Central memory CD4-positive, alpha-beta T cell (primary cell): ENCODE measurements at places on chromosomes 4 and X.

DNA sequence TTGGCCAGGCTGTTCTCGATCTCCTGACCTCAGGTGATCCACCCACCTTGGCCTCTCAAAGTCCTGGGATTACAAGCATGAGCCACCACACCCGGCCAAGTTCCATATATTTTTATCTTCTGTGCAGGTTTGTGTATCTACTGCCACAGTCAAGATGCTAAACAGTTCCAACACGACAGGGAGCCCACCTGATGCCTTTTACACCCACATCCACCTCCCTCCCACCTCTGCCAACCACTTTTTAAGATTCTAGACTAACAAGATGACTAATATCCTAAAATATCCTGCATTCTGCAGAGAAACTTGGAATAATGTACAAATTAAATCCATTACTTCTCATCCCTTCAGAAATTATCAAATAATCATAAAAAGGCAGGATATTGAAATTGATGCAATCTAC is 19.3 kb upstream of the RPL34 start:
- no peak for DNase-seq

- peak; percentile 70 for DNase-seq
These were observed 280.3 kb downstream of the INPP4B start for GRCh38 chr4:142565771-142566170.

DNA sequence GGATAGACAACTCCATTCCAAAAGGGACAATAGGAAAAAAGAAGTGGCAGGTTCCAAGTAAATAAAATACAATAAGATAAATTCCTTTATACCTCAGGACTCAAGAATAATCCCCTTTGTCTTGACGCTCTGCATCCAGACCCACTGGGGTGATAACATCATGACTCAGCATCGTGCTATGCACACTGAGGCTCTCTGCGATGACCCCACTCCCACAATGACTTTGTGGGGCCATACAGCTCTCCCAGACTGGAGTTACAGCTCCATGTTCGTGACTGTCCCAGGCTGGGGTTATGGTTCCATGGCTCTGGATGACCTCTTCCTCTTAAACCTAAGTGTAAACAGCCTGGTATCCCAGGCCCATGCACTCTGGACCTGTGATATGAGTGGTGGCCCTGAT is 254.5 kb upstream of the ADGRL3 start:
- DNase-seq, result no peak

- DNase-seq, result no peak
These were observed 9.3 kb upstream of the GATB start for GRCh38 chr4:151770154-151770553.

DNA sequence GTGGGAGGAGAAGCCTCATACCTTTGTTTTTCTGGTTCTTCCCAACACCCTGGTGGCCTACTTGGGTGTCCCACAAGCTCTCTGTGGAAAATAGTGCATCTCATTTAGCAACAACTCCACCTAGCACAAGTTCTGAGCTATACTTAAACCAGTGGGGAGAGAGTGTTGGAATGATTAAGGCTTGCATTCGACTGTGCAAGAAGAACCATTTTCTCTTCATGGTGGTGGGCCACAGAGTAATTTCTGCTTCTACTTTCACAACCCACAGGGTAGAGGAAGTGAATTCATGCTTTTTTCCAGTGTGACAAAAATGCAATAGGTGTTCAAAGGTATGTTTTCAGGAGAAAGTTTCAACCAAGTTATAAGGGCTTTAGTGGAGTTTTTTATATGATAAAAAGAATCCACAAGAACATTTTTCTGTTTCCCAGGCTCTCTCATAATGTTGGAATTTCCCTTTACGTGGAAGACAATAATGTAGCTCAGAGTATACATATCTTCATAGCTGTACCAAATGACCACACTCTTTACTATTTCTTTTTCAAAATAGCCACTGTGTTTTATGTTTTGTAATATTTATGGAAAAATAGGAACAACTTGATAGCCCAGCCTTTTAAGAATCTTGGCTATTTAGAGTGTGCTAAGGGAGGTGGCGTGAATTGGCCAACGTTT is 80.3 kb upstream of the HHIP start:
- DNase-seq, result no peak

- DNase-seq, result no peak
These were observed 115.6 kb downstream of the FHIP1A start for GRCh38 chr4:151524610-151525009.

DNA sequence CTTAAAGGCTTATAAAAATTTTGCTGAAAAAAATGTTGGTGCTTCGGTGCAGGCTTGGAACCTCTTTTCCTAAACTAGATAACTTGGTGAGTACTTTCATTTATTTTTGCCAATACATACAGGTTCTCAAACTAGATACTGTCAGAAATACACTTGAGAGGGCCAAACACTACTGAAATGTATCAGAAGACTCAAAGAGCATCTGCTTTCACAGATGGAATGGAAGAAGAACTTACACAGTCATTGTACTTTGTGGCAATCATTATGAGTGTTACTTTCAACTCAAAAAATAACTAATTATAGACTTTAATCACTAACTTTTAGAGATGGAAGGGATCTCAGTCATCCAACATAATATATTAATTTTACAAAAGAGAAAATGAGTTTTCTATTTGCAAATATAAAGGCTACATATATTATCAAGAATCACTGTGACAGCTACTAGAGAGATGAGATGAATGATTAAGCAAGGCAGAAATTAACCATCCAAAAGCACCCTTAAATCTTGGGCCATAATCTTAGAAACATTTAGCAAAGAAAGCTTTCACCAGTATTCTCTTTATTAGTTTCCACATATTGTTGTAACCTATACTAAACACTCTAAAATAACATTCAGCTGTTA is 1.0 kb downstream of the ENAM start:
- no peak for DNase-seq

DNA sequence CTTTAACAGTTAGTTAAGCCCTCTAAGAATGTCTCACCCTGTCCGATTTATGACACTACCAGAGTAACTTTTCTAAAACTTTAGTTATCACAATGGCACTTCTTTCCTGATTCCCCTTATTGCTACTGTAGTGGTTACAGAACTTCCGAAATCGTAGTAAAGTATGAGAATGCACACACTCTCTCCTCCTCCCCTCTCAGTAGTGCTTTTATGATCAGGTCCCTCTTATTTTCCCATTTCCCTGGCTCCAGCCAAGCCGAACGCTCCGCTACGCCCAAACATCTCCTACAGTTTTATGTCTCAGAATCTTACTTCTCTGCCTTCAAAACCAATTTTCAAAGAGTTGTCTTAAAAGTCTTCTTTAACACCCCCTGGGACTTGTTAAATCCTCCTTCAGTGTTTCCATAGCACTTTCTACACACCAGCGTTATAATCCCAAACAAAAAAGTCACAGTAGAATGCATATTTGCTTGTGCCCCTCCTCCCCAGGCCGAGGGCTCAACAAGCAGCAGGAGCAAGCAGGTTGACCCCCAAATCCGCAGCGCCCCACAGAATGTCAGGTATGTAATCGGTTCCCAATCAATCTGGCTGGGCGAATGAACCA is 671 bp downstream of the HPF1 start:
- DNase-seq, result no peak

DNA sequence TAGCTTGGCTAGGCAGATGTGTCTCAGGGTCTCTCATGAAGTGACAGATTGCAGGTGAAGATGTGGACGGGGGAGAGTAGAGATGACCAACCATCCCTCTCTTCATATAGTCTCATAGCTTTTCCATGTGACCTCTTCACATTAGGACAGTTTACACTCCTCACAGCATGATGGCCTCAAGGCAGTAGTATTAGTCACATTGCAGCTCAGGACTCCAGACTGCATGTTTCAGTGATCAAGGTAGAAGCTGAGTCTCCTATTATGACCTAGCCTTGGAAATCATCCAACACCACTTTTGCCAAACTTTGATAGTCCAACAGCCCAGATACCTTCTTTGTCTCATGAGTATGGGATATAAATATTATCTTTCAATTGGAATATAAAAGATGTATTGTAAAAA is 147.7 kb downstream of the GASK1B start:
- no peak for DNase-seq

- DNase-seq, result no peak
These were observed 163.9 kb upstream of the IGFBP7 start for GRCh38 chr4:57274082-57274481.

GRCh38 chrX:70432936-70433847 is 10.1 kb downstream of the GDPD2 start:
- no peak for DNase-seq

DNA sequence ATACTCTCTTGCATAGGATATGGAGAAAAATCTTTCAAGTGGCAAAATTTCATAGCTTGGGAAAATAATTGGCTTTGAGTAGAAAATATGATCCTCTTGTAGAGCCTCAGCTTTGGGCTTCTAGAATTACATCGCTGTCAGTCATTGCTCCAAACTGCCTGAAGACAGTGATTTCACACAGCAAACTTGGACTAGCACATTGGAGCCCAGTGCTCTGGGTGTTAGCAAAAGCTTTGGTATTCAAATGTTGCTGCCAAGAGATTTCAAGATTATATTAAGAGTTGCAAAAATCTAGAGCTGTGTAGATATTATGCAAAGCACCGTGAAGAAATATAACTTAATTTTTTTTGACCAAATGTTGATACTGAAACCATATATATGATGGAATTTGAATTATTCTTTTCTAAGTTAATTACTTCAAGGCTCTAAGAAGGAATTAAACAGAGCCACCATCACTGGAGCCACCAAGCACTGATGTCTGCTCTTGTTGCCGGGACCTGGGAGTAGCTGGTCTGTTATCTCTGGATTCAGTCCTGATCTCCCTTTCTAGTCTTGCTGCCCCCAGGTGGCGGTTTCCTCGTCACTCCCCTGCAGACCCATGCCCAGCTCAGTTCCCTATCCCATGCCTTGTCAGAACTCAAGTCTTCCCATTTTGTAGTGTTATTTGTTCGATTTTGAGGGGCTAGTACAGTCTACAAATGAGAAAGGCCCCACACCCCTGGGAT is 260.7 kb upstream of the SFRP2 start:
- DNase-seq, result no peak

GRCh38 chr4:71029504-71029903 is 36.1 kb downstream of the DCK start:
- no peak for DNase-seq

DNA sequence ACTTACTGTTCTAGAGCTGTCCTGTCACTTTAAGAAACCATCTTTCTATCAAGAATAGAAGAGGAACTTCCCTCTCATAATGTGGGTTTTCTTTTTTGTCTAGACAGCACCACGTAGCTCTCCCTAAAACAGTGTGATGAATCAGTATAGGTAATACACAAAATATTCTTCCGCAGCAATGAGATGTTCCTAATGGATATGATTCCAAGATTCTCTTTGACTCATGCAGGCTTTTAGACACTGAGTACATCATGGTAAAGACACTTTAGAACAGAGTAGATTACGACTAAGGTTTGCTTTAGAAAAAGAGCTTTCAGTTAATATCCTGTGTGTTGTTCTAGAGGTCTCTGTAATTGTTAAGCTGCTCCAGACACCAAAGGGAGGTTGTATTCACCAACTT is 69.8 kb downstream of the PTTG2 start:
- no peak for DNase-seq
